ENCODE measurements at places on chromosomes 7 and 10. TPM values are rescaled to one million over a fixed set of nuclear protein-coding genes. Genes with fewer than 3 reads are reported as not detected.
A peak's percentile ranks its signal among the peaks of the same experiment; 100 is the strongest.

- no peak for DNase-seq
Measured at GRCh38 chr7:149432121-149432691, 28.7 kb downstream of the ZNF777 start.

The NODAL gene
- total RNA-seq = 0.16 TPM

GRCh38 chr7:107914831-107915230 is 23.8 kb downstream of the DLD start:
- DNase-seq = no peak

- DNase-seq = no peak
Measured at GRCh38 chr10:113524120-113524519, 28.7 kb upstream of the HABP2 start.

The POR gene
- total RNA-seq = 72.9 TPM

The MARVELD1 gene
- 6.4 TPM for total RNA-seq

DNA sequence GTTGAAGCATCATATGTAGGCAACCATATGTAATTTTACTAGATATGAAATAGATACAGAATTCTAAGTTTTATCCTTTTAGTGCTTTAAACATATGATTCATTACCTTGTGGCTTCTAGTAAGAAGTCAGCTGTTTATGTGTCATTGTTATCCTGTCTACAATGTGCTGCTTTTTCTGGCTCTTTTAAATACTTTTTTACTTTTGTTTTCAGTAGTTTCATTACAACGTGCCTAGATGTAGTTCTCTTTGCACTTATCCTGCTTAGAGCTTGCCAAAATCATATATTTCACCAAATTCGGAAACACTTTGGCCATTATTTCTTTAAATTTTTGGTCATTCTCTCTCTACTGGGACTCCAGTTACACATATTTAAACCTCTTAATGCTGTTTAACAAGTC is 26.4 kb downstream of the YAE1 start:
- DNase-seq = no peak

- DNase-seq = peak; percentile 73
Measured at GRCh38 chr7:114944745-114945625, 23.1 kb downstream of the MDFIC start.

The NPSR1 gene
- total RNA-seq = not detected

- no peak for DNase-seq
Measured at GRCh38 chr7:111697771-111698170, 135.5 kb upstream of the IMMP2L start.

The BHLHA15 gene
- total RNA-seq = not detected

The GPC2 gene
- 0.25 TPM for total RNA-seq

The NUTM2B gene
- total RNA-seq = 0.52 TPM

The PITRM1 gene
- 91.4 TPM for total RNA-seq

DNA sequence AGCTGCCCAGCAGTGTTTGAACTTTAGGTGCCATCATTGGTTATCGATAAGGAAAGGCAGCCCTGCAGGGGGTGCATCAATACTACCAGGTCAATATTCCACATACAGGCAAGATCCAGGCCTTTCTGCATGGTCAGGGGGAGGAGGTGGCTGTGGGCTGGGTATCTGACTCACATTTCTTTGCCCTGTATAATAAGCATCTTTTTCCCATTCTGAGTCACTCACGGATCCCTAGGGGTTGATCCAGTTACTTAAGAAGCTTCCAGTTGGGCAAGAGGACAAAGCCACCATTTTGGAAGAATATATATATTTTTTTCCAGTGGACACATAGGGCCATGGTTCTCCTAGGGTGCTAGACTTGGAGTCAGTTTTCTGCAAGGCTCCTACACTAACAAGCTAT is 114.2 kb upstream of the HABP2 start:
- DNase-seq = no peak

- DNase-seq = no peak
Measured at GRCh38 chr10:28761084-28761846, 83.9 kb downstream of the BAMBI start.

GRCh38 chr7:129017933-129018538 is 36.9 kb downstream of the TNPO3 start:
- DNase-seq = no peak

DNA sequence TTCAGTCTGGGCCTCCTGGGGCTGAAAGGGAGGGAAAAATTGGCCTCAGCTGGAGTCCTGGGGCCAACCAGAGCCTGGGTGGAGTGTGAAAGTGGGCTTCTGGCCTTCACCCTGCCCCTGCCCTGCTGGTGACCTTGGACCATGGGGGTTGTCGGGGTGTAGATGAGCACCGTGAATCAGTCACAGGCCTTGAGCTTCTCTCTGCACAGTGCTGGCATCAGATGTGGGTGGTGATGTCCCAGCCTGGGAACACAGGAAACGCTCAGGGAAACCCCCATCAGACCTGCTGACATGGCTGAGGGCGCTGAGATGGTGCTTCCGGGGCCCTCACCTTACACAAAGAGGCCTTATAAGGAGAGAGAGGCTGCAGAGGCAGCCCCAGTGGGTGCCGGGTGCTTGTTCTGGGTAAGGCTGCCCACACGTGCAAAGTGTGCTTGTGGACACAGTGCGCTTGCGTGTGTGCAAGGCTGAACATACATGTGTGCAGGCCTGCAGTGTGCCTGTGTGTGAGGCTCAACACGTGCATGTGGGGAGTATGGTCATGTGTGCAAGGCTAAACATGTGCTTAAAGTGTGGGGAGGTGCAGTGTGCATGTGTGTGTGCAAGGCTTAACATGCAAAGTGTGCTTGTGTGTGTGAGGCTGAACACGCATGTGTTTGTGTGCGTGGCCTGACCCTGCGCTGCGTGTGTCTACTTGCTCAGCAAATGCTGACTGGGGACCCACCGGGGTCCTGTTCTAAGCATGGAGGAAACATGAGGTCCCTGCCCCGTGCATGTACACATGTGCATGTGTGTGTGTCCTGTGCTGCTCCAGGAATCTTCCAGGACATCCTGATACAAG is 6.5 kb downstream of the ARPC1B start:
- DNase-seq = no peak

DNA sequence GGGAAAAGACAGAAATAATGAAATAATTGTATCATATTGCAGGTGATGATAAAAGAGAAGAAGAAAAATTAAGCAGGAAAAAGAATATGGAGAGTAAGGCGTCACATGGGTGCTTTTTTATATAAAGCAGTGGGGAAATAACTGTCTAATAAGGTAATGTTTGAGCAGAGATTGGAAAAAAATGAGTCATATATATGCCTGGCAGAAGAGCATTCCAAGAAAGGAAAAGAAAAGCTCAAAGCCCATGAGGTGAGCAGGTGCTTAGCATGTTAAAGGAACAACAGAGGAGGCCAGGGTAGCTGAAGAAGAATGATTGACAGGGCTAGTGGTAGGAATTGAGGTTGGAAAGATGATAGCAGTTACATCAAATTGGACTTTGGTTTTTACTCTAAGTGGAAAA is 739.5 kb downstream of the SORCS1 start:
- no peak for DNase-seq

- DNase-seq = no peak
Measured at GRCh38 chr10:116159197-116159596, 113.8 kb downstream of the GFRA1 start.

The PRPS1L1 gene
- total RNA-seq = not detected

Measured in left ventricle myocardium inferior (tissue), 1 donor.